Renal pelvis (tissue), 12 donors: ENCODE measurements at places on chromosomes 16 and 17. TPM values are rescaled to one million over a fixed set of nuclear protein-coding genes. Genes with fewer than 3 reads are reported as not detected.

PIMREG gene
- polyA plus RNA-seq: 20.8 TPM

BBS2 gene
- 67.3 TPM for polyA plus RNA-seq

DRG2 gene
- 39.2 TPM for polyA plus RNA-seq

SCGB1C2 gene
- polyA plus RNA-seq: 0.41 TPM

TEX14 gene
- 1.2 TPM for polyA plus RNA-seq

DHX8 gene
- polyA plus RNA-seq: 41.3 TPM

DHRS7C gene
- polyA plus RNA-seq: not detected

PRKCB gene
- polyA plus RNA-seq: 3.8 TPM

CDR2L gene
- polyA plus RNA-seq: 8.2 TPM

WSCD1 gene
- 12.0 TPM for polyA plus RNA-seq

ABCC6 gene
- polyA plus RNA-seq: 21.2 TPM

MMP28 gene
- polyA plus RNA-seq: 3.2 TPM

SLC52A1 gene
- polyA plus RNA-seq: 0.42 TPM

IST1 gene
- 303 TPM for polyA plus RNA-seq

UNKL gene
- 15.5 TPM for polyA plus RNA-seq

NLGN2 gene
- polyA plus RNA-seq: 29.4 TPM

KRT40 gene
- polyA plus RNA-seq: not detected

P3H4 gene
- 48.8 TPM for polyA plus RNA-seq

ARHGAP27 gene
- polyA plus RNA-seq: 21.7 TPM

PYDC1 gene
- polyA plus RNA-seq: not detected
